ENCODE measurements at places on chromosomes 5 and 9.

DNA sequence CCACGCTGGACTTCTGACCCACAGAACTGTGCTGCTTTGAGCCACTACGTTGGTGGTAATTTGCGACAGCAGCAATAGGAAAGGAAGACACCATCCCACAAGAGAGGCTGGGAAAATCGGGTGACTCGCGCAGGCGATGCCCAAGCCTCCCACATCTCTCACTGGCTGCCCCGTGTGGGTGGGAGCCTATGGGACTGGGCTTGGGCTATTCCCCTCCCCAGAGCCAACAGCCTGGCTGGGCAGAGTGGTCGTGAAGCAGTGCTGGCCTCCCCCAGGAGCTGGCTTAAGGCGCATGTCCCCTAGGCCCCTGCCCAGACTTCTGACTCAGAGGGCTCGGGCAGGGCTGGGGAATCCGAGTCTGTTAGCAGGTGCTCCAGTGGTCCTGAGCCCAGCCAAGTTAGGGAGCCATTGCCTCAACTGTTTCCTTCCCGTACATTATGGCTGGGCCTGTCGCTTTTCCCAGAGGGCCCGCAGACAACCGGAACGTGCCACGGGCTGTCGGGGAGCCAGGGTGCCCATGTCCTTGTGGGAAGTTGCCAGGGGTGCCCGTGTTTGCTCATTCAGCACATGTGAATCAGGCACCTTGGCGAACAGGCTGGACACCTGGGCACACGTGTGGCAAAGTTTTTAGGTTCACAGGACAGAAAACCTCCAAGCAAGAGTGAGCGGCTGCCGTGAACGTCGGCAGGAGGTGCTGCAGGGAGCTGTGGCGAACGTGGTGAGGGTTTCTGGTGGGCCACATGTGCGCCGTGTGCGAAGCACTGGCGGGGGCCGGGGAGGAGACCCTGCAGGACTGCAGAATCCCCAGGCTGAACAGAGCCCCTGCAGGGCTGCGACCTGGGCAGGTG is 7.0 kb upstream of the RASGEF1C start:
- DNase-seq = no peak

DNA sequence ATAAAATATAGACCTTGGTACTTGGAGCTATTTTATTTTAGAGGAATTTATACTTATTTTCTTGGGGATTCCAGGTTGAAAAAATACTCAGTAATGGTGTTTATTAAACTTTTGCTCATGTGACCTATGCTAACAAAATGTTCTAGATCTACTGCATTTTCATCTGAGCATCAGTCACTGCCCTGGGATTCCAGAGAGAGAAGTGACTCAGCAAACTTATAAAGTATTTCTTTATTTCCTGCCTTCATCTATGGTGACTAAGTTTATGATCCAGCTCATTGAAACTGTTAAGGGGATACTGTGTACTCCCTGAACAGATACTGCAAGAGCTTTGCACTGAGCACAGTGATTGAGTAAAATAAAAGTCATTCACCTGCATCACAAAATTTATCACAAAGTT is 298.5 kb upstream of the CDH18 start:
- DNase-seq = no peak

GRCh38 chr5:65478336-65478735 is 3.4 kb downstream of the ADAMTS6 start:
- no peak for DNase-seq

GRCh38 chr5:96254980-96255691 is 177.9 kb downstream of the PCSK1 start:
- peak; percentile 99 for DNase-seq

DNA sequence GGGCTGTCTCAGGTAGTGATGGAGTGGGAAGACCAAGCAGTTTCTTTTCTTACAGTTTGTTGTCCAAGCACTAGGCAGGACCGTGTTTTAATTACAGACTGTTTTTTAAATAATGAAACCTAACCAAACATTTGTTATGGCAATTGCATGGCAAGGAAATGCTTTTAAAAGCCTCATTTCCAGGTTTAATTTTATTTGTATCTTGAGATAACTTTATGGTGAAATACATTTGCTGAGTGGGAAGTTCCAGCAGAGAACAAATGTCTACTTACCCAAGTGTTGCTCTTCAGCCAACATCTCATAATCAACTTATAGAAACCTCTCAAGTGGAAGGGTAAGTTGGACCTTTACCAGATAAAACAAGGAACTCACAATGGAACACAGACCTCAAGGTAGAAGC is 11.8 kb upstream of the LHFPL2 start:
- no peak for DNase-seq

- DNase-seq = no peak
Observed at GRCh38 chr5:80160242-80160641, 95.6 kb downstream of the SERINC5 start.

DNA sequence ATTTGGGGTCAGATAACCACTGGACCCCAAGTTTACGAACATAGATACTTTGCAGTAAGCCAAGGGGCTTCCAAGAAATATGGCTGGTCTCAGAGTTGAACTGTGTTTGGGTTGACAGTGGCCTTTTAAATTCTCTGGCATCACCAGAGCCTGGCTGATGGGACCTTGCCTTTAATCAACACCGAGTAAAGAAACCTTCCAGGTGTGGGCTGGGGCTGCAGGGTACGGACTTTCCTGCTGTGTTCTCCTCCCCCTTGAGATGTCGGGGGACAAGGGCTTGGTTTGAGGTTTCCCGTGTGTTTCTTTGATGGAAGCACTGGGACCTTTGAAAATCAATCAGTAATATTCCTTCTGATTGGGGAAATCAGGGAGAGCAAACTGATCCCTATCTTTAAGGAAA is 140.1 kb downstream of the MTX3 start:
- DNase-seq = no peak

- DNase-seq = no peak
Observed at GRCh38 chr9:99016681-99017387, 73.1 kb downstream of the COL15A1 start.

GRCh38 chr5:39716532-39717028 is 291.8 kb upstream of the DAB2 start:
- peak; percentile 44 for DNase-seq

GRCh38 chr9:128254855-128255759 is 20.7 kb downstream of the GOLGA2 start:
- DNase-seq = peak; percentile 51

DNA sequence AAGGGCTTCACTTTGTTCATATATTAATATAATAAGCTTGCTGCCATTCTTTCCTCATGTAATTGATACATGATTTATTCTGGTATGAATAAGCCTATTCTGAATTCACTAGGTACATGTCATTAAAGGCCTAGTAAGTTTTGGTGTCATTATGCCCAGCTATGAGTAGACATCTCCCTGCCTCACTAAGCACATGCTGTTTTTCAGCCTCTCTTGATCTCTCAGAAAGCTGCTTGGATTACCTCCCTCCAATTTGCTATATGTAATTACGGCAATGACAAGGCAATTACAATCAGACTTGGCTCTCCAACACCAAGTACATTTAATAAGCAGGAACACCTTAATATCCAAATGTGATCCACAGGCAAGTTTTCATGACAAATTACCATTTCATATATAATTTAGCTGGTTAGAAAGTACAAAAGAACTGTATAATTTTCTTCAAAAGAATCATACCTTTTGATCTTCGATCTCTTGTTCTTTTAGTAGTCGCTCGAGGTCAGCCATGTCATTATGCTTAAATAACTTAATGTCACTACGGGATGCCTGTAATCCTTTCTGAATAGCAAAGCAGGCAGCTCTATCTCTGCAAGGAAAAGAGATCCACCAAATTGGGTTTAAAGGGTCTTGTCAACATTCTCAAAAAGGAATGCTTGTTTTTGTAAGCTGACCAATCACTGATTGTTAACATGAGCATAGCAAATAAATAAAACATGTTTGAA is 56.3 kb downstream of the SPTLC1 start:
- DNase-seq = no peak

- DNase-seq = no peak
Observed at GRCh38 chr9:113796646-113797426, 79.3 kb upstream of the ZNF618 start.

GRCh38 chr5:129748913-129749880 is 1.3 kb downstream of the MINAR2 start:
- no peak for DNase-seq

GRCh38 chr5:61254969-61255555 is 77.0 kb upstream of the ZSWIM6 start:
- DNase-seq = no peak

- DNase-seq = no peak
Observed at GRCh38 chr9:9904041-9904440, 708.8 kb downstream of the PTPRD start.

DNA sequence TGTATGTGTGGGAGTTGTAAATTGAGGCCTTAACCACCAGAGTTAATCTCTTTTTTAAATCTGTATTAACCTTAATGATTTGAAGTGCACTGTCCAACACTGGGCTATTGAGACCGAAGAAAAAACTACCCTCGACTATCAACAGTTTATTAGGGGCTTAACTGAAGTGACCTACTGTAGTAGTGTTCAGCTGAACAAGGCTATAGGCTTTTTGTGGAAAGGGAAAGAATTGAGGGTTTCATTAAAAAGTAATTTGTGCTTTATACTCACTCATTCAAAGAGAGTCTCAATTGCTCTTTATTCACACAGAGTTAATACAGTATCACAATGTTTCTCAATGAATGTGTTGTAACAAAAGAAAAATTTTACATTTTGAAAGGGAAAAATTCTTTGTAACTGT is 267.5 kb downstream of the SLF1 start:
- DNase-seq = no peak

DNA sequence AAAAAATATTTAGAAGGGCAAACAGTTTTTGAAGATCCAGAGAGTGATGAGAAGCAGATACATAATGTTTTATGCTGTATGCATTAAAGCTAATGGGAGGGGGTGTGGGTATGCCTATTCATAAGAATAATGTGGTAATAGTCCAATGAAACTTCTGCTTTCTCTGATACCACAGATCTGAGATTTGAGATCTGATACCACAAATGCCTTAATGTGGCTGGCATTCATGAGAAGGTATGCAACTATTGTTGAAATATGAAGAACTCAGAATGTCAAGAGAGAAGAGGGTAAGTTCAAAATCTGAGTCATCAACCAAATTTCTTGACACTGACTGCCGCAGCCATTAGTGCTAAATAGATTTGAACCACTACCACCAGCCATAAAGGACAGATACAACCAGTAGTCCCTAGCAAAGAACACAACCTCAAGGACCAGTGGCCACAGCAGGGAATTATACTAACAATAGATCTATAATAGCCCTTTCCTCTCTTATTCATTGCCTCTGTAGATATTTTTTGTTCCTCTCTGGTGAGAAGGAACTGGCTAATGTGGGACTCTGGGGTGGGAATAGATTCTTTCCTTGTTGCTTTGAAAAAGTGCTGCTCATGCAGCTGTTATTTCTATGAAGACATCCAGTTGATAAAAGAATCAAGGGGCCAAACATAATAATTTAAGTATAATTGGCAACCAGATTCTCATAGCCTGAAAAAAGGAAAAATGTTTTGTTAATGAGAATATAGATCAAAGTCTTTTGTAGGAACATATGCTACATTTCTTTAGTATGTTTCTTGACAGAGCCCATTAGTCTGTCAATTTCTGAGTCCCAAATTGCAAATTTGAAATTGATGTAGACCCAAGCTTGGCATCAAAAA is 256.5 kb upstream of the ZNF608 start:
- DNase-seq = no peak

- peak; percentile 67 for DNase-seq
Observed at GRCh38 chr9:114487607-114488300, 17.5 kb downstream of the WHRN start.

DNA sequence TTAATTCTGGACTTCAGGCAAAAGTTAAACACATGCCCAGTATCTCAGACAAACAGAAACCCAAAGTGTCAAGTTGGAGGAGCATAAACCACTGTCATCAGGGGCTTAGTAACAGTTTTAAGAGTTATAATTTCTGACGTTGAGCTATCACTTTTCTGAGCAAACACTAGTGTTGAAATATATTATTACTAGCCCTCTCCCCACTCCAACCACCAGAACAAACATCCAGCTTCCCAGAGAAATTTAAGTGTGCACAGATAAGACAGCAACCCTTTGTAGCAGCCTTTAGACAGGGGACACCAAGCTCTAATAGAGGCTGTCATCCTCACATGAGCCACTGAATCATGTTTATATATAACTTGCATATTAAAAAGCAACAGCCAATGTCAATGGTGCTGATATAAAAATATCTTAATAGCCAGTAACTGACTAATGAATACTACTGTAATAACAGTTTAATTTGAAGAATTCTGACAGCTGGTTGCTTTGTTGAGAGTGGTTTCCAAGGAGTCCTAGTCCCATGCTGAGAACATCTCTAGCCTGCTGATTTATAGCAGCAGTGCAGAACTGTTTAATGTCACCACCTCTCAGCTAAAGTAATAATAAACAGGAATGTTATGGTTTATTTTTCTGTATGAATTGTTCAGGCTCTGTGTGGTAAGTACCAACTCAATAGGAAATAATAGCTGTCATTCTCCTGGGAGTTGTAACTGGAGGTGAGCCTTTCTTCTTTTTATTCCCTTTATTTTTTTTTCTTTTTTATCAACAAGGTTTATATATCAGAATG is 528.7 kb upstream of the ZNF608 start:
- DNase-seq = no peak

DNA sequence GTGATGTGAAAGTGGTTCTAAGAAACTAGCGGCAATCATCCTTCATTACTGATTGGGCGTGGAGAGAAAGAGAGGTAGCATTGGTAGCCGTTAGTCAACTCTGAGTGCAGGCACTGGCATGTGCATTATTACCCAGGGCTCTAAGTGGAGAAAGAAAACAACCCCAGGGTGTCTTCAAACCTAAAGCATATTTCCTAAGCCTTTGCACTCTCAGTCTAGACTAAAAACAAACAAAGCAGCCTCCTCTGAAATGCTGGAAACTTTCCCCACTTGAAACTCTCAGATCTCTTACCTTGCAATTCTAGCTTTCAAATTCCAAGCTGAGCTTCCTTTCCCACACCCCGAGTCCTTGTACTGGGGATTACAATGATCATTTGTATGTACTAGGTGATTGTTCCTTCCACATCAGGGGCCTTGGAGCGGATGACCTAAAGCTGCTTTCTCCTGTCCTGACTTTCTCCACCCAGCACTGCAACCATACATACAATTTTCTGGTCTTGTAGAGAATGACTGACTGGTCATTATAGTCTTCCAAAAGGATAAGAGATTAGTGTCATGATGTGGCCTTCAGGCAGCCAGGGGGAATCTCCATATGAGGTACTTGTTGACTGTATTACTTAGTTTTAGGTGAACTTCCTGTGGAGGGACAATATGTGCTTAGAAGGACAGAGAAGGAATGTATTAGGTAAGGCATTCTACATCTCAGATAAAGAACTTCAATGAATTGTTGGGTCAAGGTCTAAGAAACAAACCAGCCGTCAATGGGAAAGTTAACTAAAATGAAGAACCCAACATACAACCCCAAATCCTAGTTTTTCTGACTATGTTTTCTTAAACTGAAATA is 98.3 kb upstream of the CDKN2B start:
- no peak for DNase-seq

GRCh38 chr5:107610798-107611197 is 59.9 kb downstream of the EFNA5 start:
- DNase-seq = no peak

- no peak for DNase-seq
Observed at GRCh38 chr5:94571415-94571814, 47.0 kb downstream of the KIAA0825 start.

GRCh38 chr5:152686931-152687330 is 281.9 kb upstream of the NMUR2 start:
- no peak for DNase-seq

- no peak for DNase-seq
Observed at GRCh38 chr5:108900668-108901067, 153.0 kb downstream of the FER start.

- no peak for DNase-seq
Observed at GRCh38 chr5:124576848-124577409, 169.5 kb downstream of the ZNF608 start.

GRCh38 chr5:2006971-2007291 is 124.2 kb upstream of the IRX4 start:
- no peak for DNase-seq
